ENCODE measurements at places on chromosomes 13 and 19.

- DNase-seq = no peak
These were observed 36.7 kb downstream of the CARD8 start for GRCh38 chr19:48218997-48219396.

DNA sequence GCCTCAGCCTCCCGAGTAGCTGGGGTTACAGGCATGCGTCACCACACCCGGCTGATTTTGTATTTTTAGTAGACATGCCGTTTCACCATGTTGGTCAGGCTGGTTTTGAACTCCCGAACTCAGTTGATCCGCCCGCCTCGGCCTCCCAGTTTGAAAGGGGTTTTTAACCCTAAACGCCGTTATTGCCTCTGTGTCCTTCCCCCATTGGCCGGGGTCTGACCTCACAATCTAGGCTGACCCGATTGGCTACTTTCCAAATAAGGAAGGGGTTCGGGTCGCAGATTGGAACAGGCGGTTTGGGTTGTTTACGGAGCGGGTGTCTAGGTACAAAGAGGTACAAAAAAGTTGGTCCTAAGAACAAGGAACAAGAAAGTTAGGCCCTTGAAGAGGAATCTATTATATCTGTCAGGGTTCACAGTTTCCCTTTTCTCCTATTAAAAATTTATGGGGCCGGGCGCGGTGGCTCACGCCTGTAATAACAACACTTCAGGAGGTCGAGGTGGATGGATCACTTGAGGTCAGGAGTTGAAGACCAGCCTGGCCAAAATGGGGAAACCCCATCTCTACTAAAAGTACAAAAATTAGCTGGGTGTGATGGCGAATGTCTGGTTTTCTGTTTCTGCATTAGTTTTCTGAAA is 1.0 kb downstream of the ZNF253 start:
- DNase-seq = no peak

DNA sequence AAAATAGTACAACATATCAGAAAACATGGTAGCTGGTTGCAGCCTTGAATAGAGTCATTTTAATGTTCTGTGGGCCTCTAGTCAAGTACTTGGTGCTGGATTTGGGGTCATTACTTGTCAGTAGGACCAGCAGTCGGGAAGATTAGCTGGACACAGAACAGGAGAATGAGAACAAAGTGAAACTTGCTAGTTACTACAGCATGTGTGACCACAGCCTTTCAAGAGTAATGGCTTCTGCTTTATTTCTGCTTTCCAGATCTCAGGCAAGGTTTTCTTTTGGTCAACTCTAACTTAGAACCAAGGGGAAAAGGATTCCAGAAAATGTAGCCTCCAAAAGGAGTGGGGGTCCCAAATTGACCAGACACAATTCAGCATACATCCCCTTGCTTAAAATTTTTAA is 17.1 kb upstream of the VWA8 start:
- DNase-seq = no peak

DNA sequence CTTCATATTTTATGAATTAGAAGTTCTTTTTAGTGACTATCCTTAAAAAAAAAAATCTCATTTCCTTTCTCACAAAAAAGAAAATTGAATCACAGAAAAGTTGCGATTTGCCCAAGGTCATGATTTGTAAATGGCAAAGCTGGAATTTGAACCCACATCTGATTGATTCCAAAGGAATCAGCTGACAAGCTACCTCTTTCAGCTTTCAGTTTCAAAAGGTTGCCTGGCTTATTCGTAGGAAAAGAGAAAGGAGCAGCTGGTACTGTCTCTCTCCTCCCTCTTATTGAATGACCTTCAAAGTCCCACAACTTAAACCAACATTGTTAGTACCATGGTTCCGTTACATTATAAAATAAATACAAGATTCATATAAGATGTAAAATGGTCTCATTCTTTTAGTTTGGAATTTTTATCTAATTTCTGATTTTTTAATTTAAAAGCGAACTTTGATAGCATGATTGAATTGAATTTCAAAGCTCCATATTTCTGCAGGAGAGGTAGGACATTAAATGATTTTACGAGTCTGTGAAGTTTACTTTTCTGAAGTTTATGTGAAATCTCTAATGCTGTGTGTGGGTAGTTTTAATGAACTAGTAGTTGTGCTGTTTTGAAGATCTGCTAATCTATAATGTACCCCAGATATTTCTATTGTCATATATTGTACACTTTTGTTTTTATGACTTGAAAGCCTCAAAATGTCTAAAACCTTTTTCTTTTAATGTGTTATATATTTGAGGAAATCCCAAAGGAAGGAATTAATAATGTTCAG is 18.5 kb upstream of the KCTD4 start:
- DNase-seq = no peak
